ENCODE measurements at places on chromosomes 7 and 10.

DNA sequence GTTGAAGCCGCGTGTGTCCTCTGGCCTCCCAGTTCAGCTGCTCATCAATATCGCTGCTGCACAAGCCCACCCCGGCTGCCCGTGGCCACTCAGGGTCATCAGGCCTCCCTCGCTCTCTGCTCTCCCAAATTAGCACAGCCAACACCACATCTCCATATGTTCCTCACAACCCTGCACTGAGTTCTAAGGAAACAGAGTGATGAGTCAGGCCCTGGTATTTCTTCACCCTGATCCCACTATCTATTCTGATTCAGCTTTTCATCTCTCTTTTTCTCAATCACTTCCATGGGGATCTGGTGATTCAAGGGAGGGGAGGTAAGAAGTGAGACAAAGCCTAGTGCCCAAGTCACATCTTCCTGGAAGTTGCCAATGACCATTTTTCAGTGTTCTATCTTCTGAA is 23.8 kb downstream of the CYTH3 start:
- no peak for DNase-seq

DNA sequence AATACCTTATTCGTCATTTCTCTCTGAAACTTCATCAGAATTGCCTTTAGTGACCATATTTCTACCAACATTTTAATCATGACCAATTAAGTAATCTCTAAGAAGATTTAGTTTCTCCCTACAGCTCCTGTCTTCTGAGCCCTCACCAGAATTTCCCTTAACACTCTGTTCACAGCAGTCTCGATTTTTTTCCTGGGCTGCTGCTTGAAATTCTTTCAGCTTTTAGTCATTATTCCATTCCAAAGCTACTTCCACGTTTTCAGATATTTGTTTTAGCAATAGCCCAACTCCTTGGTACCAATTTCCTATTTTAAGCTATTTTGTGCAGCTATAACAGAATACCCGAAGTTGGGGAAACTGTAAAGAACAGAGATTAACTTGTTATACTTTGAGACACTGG is 192.4 kb upstream of the DKK1 start:
- no peak for DNase-seq

DNA sequence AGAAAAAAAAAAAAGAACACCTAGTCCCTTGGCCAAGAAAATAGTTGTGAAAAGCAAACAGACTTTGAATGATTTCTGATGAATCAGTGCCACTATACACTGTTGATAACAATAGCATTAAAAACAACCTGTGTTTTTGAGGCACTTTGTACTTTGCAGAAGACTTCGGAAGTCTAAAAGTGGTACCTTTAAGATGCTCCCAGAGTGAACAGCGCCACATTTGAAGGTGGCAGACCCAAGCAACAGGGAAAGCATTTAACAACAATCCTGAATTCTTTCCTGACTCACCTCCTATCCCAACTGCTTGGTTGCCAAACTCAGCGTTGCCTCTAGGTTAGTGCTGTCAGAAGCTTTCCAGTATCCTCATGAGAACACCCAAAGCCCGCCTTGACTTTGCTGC is 102.5 kb upstream of the CCDC6 start:
- DNase-seq: no peak

DNA sequence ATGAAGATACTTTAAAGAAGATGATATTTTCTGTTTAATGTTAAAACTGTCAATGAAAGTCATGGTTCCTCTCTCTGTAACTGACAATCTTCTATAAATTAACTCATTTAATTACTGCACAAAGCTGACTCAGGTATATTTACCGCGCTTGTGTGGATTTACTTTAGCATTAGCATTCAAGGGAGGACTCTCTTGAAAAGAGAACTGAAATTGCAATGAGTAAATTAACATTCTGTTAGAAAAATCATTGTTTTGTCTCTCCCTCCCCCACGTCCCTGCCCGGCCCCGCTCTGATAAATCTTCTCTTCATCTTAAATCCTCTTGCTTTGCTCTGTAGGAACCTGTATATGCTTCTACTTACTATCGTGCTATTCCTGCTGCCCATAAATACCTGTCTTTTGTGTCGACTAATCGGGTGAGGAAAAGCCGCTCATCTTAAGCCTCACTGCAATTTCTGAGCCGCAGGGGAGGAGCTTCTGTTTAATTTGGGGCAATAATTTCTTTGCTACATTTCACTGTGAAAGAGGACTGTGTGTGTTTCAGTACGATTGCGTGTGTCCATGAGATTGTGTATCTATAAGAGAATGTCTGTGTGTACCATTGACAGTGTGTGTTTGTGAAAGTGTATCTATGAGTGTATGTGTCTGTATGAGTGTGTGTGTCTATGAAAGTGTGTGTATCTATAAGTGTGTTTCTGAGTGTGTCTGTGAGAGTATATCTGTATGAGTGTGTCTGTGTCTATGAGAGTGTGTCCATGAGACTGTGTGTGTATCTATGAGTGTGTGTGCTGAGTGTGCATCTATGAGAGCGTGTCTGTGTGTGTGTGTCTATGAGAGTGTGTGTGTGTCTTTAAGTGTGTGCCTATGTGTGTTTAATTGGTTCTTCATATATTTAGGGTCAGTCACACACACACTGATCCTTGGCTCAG is 46.5 kb upstream of the LYZL2 start:
- no peak for DNase-seq

- DNase-seq: no peak
These were observed 277.0 kb downstream of the EXOC4 start for GRCh38 chr7:133529861-133530260.

DNA sequence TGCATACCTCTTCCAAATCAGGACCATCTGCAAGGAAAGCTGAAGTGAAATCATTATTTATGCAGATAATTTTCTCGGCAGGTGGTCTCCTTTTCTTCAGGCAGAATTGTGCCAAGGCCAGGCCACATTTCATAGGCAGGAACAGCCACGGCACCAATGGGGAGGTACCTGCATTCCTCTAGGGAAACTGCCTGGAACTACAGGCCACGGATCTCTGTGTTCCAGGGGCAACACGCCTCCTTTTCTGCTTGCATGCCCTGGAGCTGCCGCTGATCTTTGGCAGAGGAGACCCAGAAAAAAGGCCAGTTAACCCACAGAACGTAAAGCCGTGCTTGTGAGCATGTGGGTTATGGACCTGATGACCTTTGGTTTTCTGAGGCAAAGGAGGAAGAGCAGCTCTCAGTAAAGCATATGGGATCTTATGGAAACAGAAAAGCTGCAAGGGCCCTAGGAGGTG is 111.2 kb upstream of the KIAA1217 start:
- no peak for DNase-seq
